ENCODE measurements at places on chromosomes 11 and 22.

- DNase-seq, result no peak
Observed at GRCh38 chr22:31272522-31273446, 19.5 kb downstream of the PIK3IP1 start.

DNA sequence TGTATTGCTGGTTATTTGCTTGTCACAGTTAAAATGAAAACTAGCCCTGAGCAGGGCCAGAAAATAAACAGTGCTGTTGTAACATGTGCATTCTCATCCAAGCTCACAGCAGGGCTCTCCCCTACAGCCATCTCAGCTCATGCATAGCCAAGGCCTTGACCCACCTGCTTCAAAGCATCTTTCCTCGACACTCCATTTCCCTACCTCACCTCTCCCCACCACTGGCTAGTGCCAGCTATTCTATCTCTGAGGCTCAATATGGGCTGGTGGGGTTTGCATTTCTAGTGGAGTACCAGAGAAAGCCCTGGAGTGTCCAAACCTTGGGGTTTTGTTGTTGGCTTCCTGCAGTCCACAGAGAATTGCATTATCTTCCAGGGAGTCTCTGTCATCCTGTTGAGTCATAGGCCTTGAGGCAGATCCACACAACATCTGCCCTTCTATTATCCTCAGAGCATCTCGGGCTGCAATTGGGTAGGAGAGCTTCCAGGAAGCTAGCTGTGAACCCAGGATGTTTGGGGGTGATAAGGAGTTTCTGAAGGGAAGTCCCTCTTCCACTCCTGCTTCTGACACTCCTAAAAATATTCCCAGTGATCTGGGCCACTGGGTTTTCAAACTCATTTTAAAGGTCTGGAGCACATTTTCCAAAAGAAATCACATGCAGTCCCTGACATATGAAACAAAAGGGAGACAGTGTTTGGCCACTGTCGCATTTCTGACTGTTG is 36.1 kb upstream of the AMOTL1 start:
- no peak for DNase-seq

DNA sequence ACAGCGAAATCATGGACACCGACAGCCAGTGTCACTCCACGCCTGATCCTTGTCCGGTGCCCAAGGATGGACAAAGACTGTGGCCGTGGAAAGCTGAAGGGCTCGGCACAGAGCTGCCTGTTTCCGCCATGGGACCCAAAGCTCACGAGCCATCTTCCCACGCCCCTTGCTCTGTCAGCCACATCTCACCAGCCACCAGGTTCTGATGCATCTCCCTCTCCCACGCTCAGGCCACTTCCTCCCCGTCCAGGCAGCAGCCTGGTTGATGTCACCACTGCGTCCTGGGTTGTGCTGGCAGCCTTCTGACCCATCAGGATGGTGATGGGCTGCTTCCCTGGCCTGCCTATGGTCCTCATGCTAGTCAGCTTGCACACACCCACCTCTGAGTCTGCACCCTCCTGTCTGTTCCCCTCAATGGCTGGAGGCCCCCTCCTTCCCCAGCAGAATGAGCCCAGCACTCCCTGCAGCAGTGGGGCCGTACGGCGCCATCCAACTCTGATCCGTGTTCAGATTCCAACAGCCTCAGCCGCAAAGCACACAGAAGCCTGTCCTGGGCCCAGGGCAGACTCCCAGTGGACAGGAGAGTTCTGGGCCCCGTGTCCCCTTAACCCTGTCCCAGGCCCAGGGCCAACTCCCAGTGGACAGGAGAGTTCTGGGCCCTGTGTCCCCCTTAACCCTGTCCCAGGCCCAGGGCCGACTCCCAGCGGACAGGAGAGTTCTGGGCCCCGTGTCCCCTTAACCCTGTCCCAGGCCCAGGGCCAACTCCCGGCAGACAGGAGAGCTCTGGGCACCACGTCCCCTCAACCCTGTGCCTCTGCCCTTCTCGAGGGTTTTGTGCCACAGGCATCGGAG is 259.5 kb downstream of the BRD1 start:
- no peak for DNase-seq

DNA sequence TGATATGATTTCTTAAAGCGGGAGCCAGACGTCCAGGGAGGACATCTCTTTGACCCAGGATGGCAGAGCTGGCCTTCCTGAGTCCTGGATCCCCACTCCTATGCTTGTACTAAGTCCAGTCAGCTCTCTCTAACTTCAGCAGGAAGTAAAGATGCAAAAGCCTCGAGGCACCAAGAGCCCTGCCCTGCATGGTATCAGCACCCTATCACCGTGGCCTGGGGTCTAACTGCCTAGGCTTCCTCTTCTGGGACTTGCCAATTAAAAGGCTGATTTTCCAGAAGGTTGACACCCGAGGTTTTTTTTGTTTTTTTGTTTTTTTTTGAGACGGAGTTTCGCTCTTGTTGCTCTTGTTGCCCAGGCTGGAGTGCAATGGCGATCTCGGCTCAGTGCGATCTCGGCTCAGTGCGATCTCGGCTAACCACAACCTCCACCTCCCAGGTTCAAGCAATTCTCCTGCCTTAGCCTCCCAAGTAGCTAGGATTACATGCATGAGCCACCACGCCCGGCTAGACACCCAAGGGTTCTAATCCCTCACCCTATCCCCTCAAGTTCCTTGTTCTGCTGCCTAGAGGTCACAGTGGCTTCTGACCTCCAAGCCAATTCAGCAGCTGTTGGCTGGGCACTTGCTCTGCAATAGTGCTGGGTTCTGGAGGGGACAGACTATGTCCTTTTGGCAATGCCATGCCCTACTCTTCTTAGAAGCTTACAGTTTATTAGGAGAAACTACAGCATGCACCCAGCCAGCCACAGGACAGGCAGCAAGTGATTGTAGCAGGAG is 50.6 kb upstream of the FTH1 start:
- DNase-seq, result no peak

DNA sequence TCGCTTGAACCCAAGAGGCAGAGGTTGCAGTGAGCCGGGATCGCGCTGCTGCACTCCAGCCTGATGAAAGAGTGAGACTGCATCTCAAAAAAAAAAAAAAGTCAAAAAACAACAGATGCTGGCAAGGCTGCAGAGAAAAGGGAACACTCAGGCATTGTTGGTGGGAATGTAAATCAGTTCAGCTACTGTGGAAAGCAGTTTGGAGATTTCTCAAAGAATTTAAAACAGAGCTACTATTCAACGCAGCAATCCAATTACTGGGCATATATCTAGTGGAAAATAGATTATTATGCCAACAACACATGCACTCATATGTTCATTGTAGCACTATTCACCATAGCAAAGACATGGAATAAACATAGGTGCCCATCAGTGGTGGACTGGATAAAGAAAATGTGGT is 89.7 kb downstream of the EFCAB6 start:
- no peak for DNase-seq

DNA sequence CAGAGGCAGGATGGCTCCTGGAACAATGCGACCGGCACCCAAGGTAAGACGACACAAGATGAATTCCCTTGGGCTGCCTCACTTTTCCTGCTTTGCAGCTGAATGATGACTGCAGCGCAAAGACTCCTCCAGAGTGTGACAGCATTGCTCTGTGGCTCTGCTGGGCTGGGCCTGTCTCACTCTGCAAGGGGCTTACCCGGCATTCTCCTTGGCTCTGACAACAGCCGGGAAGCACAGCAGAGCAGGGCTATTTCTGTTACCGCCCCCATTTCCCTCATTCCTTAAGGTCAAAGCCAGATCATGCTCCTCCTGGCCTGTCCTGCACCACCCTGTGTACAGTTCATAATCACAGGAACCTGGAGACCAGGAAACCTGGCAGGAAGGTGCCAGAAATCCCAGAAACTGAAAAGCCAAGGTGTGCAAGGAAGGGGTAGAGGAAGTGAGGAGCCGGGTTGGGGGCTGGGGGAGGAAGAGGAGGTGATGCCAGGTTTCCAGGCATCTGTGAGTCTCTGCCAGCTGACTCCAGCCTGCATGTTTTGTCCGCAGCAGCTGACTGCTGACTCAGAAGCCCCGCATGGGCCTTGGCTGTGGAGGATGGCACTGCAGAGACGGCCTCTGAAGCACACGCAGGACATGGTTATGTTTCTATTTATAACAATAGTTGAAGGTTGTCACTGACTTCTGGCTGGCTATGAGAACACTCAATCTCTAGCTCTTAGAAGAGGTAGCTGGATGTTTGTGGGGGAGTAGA is 113.6 kb downstream of the MICAL3 start:
- DNase-seq, result no peak

GRCh38 chr22:38165922-38166593 is 15.6 kb downstream of the PLA2G6 start:
- DNase-seq, result no peak

- no peak for DNase-seq
Observed at GRCh38 chr11:64299847-64300648, at the start of gene CATSPERZ. CATSPERZ (plus strand) TSS chr11:64300358; CDS start chr11:64300411, 53 bp downstream.

Data from activated CD8-positive, alpha-beta memory T cell treated with anti-CD3 and anti-CD28 coated beads for 4 hours (primary cell).